ENCODE measurements at places on chromosomes 4 and X.

- no peak for DNase-seq
Measured at GRCh38 chr4:187415231-187415630, 580.3 kb upstream of the ZFP42 start.

GRCh38 chrX:40174001-40174853 lies 76.5 kb upstream of the BCOR start:
- peak; percentile 90 for DNase-seq

DNA sequence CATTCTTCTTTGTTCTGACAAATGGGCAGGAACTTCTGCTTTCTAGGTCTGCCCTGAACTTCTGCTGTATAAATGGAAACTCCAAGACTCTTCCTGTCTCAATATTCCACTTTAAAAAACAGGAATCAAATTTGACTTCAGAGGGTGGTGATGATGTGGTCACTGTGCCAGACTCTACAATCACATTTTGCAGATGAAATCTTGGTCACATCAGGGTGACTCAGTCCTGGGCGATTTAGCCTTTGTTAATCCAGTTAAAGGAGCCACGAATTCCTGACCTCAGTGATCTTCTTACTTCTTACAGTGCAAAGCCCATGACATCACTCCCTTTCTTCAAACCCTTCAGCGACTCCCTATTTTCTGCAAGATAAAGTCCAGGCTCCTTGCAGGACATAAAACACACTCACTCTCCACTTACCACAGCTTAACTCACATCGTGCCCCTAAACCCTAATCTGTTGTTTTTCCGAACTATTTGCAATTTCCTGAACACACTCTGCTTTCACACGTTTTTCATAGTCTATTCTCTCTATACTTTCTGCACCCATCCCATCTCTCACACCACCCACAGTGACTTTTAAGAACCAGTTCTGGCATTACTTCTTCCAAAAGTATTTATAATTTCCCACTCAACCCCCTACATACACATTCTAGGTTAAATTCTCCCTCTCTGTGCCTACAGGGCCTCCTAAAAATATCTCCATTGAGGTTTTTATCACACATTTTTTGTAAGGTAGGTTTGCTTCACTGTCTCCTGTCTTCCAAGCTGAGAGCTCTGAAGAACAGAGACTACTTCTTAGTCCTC lies 11.1 kb downstream of the GASK1B start:
- DNase-seq, result peak; percentile 75

GRCh38 chrX:153485396-153486080 lies 9.2 kb upstream of the BGN start:
- DNase-seq, result no peak

- peak; percentile 94 for DNase-seq
Measured at GRCh38 chrX:130170752-130171445, 863 bp upstream of the RAB33A start.

DNA sequence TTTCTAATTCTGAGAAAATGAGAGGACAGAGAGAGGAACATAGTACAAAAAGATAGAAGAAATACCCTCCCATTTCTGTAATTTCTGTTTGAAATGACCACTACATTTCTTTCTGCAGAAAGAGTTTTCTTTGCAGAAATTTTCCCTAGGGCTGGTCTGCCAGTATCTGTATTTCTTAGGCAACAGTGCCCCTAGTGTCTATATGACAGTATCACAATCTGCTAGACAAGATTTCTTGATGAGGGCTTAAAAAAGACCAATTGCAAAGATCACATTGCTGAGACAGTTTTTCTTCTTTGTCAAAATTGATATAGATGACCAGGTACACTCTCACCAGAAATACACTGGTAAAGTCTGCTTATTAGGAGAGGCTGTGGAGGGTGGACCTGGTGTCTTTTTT lies 81.0 kb upstream of the ZDHHC15 start:
- peak; percentile 57 for DNase-seq

DNA sequence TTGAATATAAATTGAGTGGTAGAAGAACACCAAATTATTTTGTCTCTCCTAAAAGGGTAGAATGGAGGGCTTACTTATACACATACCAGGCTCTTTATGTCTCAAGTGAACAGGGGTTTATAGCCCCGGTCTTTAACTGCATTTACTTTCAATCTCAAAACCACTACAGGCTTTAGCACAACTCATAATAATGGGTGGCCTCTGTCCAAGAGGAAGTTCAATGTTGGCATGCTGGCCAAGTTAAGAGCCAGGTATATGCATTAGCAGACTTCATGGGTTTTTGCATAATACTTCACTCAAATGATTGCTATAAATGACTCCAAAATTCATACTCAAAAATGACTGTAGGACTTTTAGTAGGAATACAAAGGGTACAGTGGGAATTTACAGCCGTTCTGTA lies 118.5 kb upstream of the OTUD4 start:
- peak; percentile 23 for DNase-seq

DNA sequence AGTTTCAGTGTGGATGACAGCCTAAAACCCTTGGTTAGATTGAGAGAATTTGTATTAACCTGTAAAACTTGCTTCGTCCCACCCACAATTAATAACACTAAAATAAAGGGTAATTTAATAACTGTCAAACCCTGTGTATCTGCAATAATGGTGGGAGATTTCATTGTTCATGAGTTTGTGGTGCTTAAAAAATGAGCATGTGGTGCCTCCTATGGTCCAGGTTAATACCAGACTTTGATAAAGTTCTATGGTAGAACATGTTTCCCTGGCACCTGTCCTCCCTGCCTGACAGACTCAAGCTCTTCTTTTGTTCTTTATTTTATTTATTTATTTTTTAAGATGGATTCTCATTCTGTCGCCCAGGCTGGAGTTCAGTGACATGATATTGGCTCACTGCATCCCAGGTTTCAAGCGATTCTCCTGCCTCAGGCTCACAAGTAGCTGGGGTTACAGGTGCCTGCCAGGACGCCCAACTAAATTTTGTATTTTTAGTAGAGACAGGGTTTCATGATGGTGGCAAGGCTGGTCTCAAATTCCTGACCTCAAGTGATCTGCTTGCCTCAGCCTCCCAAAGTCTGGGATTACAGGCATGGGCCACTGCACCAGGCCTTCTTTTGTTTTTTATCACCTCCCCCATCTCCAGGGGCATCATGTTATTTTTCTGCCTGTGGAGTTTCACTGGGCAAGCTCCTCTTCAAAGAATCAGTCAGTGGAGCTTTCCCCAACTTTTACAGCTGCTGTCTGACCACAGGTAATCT lies 289.2 kb downstream of the NR3C2 start:
- no peak for DNase-seq

DNA sequence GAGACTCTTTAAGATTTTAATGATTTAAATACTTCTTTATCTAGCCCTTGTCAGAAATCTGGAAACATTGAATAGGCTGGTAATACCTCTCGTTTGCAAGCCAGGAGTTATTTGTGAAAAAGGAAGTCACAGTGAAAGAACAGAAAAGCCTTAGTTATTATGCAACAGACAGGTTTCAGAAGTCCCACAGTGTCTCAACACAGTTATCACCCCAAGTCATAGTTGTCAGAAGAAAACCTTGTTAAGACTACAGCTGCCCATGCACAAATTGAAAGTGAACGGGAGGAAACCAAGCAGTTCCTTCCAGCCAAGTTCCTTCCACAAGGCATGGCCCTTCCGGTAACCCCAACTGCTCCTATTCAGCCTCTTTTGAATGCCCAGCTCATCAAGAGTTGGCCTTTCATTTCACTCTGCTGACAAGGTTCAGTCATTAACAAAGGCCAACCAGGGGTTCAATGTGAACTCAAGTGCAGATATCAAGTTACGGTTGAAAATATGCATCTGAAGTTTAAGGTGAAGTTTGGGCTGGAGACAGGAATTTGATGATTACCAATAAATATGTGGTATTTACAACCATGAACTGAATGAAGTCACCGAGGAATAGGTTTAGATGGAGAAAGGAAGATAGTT lies 15.6 kb downstream of the ALPK1 start:
- peak; percentile 51 for DNase-seq

DNA sequence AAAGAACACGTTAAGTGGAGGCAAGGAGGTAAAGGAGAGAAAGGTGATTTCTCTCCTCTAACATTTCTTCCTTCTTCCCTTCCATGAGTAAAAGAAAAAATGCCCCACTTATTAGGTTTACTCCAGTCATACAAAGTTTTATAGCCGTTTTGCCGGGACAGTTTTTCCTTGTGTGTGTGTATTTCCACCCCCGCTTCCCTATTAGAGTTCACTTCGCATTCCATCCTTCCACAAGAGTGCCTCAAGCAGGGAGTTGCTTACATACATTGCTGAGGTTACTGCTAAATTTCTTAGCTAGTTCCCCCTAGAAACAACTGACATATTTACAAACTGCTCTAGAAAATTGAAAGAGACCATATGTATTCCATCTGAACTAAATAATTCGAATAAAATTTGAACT lies 45.2 kb upstream of the BMP15 start:
- no peak for DNase-seq
